ENCODE measurements at places on chromosomes 12 and 14.

- no peak for DNase-seq
These were observed 9.2 kb upstream of the CLMN start for GRCh38 chr14:95328729-95329503.

DNA sequence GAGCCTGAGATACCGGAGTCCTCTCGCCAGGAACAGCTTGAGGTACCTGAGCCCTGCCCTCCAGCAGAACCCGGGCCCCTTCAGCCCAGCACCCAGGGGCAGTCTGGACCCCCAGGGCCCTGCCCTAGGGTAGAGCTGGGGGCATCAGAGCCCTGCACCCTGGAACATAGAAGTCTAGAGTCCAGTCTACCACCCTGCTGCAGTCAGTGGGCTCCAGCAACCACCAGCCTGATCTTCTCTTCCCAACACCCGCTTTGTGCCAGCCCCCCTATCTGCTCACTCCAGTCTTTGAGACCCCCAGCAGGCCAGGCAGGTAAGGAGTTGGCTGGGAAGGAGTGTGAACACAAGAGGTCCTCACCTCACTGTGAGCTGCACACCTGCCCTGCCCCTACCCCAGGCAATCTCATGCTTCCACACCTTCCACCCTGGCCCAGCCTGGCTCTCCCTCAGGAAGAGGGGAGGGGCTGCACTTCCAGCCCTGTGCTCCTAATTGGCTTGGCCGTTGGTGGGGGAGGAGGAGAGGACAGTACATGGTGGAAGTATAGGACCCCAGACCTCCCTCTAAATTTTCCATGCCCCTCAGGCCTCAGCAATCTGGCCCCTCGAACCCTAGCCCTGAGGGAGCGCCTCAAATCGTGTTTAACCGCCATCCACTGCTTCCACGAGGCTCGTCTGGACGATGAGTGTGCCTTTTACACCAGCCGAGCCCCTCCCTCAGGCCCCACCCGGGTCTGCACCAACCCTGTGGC lies 6.2 kb downstream of the C1QL4 start:
- no peak for DNase-seq

DNA sequence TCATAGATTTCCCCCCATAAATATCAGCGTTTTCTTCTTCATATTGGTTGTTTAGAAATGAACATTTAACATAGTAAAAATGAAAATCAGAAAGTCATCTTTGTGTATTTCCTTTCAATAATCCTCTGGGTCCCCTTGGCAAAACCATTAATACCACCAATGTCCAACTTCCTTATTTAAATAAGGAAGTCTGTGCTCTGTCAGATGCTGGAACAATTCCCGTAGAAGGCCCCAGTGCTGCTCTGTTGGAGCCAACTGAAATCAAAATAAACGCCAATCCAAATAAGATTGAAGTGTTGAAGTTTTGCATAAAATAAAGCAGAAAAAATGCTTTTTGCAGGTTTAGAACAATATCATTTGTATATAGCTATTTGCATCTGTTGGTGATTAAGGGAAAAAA lies 93.1 kb downstream of the PPM1H start:
- DNase-seq = no peak

GRCh38 chr12:50569876-50570275 lies 65.1 kb downstream of the DIP2B start:
- no peak for DNase-seq

- DNase-seq = no peak
These were observed 119.7 kb upstream of the DNM1L start for GRCh38 chr12:32559434-32559833.

DNA sequence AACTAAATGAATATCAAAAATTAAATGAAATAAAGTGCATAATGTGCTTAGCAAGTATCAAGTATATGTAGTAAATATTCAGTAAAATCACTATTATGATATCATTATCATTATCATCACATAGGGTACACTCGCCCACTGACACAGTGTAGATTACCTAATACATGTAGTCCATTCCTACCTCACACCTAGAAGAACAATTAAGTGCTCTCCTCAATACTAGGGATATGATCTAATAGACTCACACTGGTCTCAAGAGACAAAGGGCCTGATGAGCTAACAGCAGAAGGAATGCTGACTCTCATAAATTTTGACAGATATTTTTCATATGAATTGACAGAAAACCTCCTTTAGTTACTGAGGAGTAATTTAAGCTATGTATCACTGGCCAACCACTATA lies 29.1 kb downstream of the FSCB start:
- no peak for DNase-seq

GRCh38 chr12:124536641-124537040 lies 30.8 kb downstream of the NCOR2 start:
- DNase-seq = no peak

- no peak for DNase-seq
These were observed 43.8 kb upstream of the PNMA1 start for GRCh38 chr14:73757876-73758391.

DNA sequence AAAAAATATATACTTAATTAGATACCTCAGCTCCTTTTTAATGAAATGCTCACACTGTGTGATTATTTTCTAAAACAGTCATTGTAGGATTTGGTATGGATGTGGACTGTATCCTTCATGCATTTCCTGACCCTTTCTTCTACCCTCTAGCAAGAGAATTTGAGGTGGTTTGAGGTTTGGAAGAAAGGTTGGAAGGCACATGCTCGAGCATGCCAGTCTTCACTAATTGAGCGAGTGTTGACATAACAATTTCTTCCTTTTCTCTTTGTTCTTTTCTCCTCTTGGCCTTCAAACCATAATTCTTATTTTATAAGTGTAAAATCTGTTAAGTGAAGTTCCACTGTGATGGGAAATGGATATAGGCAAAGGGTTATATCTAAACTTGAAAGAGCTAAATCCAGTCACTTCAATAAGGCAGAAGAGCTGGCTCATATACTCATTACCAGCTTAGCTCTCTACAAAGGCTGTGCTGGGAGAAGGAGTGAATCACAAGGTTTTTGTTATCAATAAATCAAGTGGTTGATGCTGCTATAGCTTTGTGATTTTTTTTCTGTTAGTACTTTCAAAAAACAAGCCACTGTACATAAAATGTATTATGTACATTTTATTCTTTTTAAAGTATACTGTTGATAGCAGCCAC lies 16.2 kb upstream of the PTHLH start:
- no peak for DNase-seq

DNA sequence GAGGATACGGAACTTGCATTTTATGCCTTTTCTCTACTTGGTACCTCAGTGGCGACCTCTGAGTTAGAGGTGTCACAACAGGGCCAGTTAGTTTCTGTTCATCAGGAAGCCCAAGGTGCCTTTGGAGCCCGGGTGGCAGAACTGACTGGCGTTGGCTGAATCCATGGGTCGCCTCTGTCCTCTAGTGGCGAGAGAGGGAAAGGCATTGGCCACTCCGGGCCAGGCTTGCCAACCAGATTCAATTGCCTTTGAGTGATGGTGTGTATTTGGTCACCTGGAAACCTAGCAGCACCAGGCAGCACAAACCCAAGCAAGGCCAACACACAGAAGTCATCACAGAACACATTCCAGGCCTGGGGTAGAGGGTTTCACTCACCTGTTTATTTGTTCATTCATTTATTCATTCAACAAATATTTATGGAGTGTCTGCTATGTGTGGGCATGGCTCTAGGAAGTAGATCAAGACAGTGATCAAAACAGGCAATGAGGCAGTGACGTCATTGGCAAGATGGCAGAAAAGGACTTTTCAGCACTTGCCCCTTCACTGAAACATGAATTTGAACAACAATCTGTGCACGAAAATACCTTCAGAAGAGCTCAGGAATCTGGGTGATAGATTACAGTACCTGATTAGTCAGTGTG lies 40.5 kb upstream of the KCNA5 start:
- DNase-seq = no peak

DNA sequence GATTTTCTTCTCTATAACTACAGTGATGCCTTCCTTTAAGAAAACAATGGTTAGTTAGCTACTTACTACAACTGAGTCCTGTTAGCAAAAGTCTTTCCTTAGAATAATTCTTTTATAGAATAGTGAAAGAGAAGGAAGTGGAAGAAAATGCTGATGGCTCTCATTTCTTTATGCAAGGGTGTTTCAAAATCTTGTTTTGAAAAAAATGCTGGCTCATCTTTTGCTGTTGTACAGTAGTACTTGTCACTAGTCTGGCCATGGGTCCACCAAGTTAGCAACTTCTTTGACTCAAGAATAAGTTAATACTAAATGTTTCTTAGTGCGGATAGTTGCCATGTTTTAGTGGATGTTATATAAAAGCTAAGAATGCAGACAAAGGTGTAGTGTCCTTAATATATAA lies 225.4 kb downstream of the PTPRO start:
- DNase-seq = no peak

DNA sequence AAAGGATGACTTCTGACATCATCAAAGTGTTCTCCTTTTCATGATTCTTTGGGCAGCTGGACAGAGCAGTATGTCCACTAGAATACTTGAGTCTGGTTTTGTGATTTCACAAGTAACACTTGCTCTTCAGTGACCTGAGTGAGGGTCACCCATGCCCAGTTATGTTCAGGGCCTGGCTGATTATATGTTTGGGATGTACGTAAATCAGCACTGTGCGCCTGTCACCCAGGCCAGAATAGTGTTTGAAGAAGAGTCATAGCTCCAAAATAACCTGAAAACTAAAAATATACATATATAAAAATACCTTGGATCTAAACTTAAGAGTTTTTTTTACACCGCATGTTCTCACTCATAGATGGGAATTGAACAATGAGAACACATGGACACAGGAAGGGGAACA lies 3.8 kb downstream of the BICD1 start:
- DNase-seq = no peak

- no peak for DNase-seq
These were observed 6.7 kb downstream of the ITGA5 start for GRCh38 chr12:54412348-54412747.

- no peak for DNase-seq
These were observed 3.1 kb upstream of the PNMA1 start for GRCh38 chr14:73717266-73717665.

GRCh38 chr12:108685469-108686260 lies 45.7 kb downstream of the CORO1C start:
- no peak for DNase-seq

DNA sequence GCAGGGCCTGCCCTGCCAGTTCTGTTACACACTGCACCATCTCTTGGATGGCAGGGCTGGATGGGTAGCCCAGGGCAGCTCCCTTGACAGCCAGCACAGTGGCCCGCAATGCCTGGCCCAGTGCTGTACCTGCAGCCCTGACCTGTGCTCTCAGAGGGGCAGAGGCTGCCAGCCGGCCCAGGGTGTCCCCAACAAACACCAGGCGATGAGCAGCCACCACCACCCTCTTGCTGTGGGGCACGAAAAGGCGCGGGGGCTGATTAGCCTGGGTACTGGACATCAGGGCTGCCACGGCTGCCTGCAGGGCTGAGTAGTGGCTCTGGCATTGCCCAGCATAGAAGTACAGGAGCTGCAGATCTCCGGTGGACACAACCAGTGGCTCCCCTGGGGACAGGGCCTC lies 4.6 kb upstream of the SLC22A17 start:
- DNase-seq = peak; percentile 49
